SJSA1 (cell line): ENCODE measurements at places on chromosomes 6 and 20. TPM values are rescaled to one million over a fixed set of nuclear protein-coding genes. Genes with fewer than 3 reads are reported as not detected.
A peak's percentile ranks its signal among the peaks of the same experiment; 100 is the strongest.

GRCh38 chr6:170288091-170288631 lies 2.7 kb downstream of the DLL1 start:
- H3K36me3 ChIP-seq: no peaks in the 10 kb centered on the region
- DNase-seq: no peak
- H3K4me3 ChIP-seq: no peak overlapping the region
- H3K27ac ChIP-seq: no peak overlapping the region
- H3K4me1 ChIP-seq: peaks cover 25% of the 10 kb centered on the region

GRCh38 chr20:34415079-34415478 lies 52.0 kb downstream of the ITCH start:
- peaks cover 59% of the 10 kb centered on the region for H3K36me3 ChIP-seq
- peaks cover 5% of the 10 kb centered on the region; the same call in 1 of the 2 replicates for H3K4me1 ChIP-seq
- no peak for DNase-seq
- H3K4me3 ChIP-seq: no peak overlapping the region
- no peaks in the 10 kb centered on the region for H3K27me3 ChIP-seq

- no peaks in the 10 kb centered on the region for H3K36me3 ChIP-seq
- no peak overlapping the region for H3K4me3 ChIP-seq
- H3K27ac ChIP-seq: no peak overlapping the region
- DNase-seq: peak; percentile 10
- H3K27me3 ChIP-seq: no peaks in the 10 kb centered on the region
- H3K4me1 ChIP-seq: peaks cover 11% of the 10 kb centered on the region
These were observed 664.8 kb upstream of the GJE1 start for GRCh38 chr6:141467881-141468280.

DNA sequence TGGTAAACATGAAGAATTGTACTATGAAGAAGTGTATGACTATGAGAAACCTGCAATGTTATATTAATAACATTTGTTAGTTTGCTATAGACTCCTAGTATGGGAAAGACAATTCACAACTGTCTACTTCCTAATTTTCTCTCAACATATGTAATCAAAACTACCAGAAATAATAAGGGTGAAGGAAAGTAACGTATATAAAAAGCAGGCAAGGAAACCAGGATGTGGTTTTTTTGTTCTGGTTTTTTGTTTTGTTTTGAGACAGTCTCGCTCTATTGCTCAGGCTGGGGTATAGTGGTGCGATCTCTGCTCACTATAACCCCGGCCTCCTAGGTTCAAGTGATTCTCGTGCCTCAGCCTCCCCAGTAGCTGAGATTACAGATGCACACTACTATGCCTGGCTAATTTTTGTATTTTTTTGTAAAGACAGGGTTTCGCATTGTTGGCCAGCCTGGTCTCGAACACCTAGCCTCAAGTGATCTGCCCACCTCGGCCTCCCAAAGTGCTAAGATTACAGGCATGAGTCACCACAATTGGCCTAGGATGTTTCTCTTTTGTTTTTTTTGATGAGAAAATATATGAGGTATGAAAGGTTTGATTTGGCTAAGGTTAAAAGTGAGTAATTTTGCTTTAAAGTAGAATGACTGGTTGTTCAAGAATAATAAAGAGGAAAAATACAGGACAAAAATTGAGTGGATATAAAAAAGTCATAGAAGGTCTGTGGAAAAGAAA lies 83.1 kb downstream of the PTCHD4 start:
- no peak overlapping the region for H3K27ac ChIP-seq
- H3K36me3 ChIP-seq: no peaks in the 10 kb centered on the region
- no peak for DNase-seq

DNA sequence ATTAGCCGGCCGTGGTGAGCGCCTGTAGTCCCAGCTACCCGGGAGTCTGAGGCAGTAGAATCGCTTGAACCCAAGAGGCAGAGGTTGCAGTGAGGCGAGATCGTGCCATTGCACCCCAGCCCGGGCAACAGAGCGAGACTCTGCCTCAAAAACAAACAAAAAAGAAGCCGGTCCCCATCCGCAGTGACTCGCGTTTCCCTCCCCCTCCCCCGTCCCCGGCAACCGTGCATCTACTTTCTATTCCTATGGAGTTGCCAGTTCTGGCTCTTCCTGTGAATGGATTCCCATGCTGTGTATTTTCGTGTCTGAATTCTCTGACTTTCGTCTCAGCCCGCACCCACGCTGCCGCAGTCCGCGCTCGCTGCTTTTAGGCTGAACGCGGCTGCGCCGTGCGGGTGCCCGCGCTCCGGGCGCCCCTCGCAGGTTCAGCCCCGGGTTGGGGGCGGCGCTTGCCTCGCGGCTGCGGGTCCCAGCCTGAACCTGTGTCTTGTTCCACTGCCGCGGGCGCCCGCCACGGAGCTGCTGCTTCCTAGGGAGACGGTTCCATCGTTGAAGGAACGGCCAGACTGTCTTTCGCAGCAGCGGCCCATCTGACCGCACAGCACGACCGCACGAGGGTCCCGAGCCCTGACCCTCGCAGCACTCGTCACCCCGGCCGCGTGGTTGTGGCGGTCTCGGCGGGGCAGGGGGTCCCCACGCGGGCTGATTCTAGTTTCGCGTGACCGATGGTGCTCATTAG lies 1.1 kb upstream of the MRGBP start:
- H3K4me3 ChIP-seq: peak overlapping the region; percentile 81
- H3K27me3 ChIP-seq: no peaks in the 10 kb centered on the region; the same call in 1 of the 2 replicates
- peak overlapping the region; percentile 17; the same call in 1 of the 2 replicates for H3K27ac ChIP-seq
- peak; percentile 75 for DNase-seq
- H3K4me1 ChIP-seq: peaks cover 39% of the 10 kb centered on the region
- H3K36me3 ChIP-seq: peaks cover 32% of the 10 kb centered on the region

DNA sequence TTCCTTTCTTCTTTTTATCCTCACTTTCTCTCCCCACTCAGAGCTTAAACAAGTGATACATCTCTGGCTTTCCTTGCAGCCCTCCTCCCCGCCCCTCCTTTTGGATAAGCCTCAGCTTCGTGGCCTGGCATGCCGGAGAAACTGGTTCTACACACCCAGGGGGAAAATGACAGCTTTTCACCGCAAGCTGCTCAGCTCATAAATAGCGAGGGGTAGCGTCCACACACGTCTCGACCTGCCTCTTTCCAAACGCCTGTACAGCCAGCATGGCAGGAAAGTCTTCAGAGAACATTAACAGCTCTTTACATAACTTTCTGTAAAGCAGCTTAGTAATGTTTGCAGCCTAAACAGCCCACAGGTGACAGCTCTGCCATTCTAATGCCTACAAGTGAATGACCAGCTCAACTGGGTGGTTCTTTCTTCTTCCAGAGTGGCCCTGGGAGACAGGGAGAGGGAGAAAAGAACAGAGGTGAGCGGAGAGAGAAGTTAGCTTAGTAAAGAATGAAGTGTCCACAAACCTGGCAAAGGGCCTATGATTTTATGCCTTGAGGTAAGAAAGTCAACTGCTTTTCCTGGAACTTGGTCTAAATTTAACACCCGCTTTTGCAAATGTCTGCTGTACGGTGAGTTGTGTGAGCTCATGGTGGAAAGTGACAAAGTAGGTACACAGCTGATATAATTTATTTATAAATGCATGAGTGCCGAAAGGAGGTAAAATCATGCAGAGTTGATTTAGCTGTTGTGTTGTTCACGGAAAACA lies 251.5 kb downstream of the TFAP2A start:
- no peak for DNase-seq
- no peaks in the 10 kb centered on the region for H3K27me3 ChIP-seq
- H3K4me3 ChIP-seq: no peak overlapping the region
- no peaks in the 10 kb centered on the region for H3K36me3 ChIP-seq

DNA sequence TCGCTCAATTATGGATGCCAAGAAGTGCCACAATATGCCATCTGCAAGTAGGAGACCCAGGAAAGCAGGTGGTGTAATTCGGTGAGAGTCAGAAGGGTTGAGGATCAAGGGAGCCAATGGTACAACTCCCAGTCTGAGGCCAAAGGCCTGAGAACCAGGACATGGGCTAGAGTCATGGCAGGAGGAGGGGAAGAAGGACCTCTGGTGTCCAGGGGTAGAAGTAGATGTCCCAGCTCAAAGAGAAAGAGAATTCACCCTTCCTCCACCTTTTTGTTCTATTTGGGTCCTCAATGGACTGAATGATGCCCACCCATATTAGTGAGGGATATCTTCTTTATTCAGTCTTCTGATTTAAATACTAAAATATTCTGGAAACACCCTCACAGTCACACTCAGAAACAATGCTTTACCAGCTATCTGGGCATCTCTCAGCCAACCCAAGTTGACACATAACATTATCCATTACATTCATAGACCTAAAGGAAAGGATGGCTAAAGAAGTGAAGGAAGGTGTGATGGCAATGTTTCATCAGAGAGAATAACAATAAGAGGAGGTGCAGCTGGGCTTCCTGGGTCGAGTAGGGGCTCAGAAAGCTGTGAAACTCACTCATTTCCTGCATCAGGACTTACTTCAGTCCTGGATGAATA lies 21.2 kb upstream of the HLA-DQA1 start:
- no peak overlapping the region for H3K27ac ChIP-seq
- DNase-seq: no peak
- no peak overlapping the region for H3K4me3 ChIP-seq
- no peaks in the 10 kb centered on the region for H3K36me3 ChIP-seq
- no peaks in the 10 kb centered on the region for H3K4me1 ChIP-seq
- H3K27me3 ChIP-seq: no peaks in the 10 kb centered on the region

Gene PLAGL2
- total RNA-seq: 2.6 and 3.3 TPM in 2 replicates

Gene SIRPB1
- total RNA-seq: not detected in 2 replicates

DNA sequence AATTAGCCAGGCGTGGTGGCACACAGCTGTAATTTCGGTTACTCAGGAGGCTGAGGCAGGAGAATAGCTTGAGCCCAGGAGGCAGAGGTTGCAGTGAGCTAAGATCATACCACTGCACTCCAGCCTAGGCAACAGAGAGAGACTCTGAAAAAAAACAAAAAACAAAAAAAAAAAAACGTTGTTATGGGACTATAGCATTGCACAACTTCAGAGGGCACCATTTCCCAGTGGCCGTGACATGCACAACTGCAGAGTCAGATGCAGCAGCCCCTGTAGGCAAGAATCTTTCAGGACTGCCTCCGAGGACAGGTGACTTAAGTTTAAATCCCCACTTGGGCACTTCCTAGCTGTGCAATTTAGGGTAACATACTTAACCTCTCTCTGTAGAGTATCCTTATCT lies 64.0 kb downstream of the ZNF217 start:
- no peaks in the 10 kb centered on the region for H3K27me3 ChIP-seq
- DNase-seq: no peak

DNA sequence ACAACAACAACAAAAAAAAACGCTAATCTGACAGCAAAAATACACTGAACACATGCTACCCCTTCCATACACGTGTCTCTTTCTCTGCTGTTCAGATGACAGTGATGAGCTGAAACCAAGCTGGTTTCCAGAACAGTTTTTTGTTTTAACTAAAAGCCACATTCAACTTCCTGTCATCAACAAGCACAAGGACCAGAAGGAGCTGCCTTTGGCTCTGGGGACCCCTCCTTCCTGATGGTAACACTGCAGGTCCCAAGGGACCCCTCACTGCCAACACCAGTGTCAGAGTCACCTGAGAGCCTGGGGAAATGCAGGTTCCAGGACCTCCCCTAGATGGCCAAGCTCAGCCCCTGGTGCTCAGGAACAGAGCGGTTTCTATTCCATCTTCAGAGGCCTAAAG lies 6.0 kb downstream of the CST7 start:
- H3K4me1 ChIP-seq: no peaks in the 10 kb centered on the region
- DNase-seq: no peak
- H3K27ac ChIP-seq: no peak overlapping the region
- no peaks in the 10 kb centered on the region; the same call in 1 of the 2 replicates for H3K27me3 ChIP-seq
- H3K36me3 ChIP-seq: peaks cover 2% of the 10 kb centered on the region; the same call in 1 of the 2 replicates
- H3K4me3 ChIP-seq: no peak overlapping the region

Gene GPLD1
- 0.34 and 0.74 TPM in 2 replicates for total RNA-seq

DNA sequence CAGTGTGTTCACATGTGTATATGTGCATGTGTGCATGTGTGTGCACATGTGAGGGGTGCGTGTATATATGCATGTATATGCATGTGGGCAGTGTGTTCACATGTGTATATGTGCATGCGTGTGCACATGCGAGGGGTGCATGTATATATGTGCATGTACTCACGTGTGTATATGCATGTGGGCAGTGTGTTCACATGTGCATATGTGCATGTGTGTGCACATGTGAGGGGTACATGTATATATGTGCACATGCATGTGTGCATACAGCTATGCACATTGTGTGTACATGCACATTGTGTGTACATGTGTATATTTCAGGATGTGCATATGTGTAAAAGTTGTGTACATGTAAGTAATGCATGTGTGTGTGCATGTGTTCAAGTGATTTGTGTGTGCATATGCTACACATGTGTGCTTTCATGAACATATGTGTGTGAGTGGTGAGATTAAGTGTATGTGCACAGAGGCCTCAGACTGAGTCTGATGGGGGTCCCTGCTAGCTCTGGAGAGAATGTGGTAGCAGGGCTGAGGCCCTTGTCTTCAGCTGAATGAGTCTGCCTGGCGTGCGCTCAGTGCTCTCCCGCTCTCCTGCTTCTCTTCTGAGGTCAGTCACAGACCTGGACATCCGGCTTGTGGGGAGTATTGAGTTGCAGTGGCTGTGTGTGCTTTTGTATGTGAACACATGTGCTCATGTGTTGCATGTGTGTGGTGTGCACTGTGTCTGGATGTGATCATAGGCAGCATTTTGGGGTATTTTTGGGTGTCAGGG lies 19.9 kb upstream of the MYT1 start:
- no peaks in the 10 kb centered on the region for H3K4me1 ChIP-seq
- peaks cover 12% of the 10 kb centered on the region for H3K27me3 ChIP-seq
- no peak for DNase-seq

- H3K36me3 ChIP-seq: no peaks in the 10 kb centered on the region
- H3K27ac ChIP-seq: no peak overlapping the region
- no peaks in the 10 kb centered on the region for H3K27me3 ChIP-seq
- DNase-seq: no peak
- no peak overlapping the region for H3K4me3 ChIP-seq
These were observed 42.3 kb upstream of the SLC24A3 start for GRCh38 chr20:19170148-19170547.

GRCh38 chr6:72938104-72938503 lies 287.2 kb downstream of the KHDC1L start:
- H3K4me1 ChIP-seq: no peaks in the 10 kb centered on the region
- H3K27me3 ChIP-seq: no peaks in the 10 kb centered on the region
- H3K27ac ChIP-seq: no peak overlapping the region
- no peak for DNase-seq
- no peaks in the 10 kb centered on the region for H3K36me3 ChIP-seq

Gene TAAR1
- not detected in 2 replicates for total RNA-seq

DNA sequence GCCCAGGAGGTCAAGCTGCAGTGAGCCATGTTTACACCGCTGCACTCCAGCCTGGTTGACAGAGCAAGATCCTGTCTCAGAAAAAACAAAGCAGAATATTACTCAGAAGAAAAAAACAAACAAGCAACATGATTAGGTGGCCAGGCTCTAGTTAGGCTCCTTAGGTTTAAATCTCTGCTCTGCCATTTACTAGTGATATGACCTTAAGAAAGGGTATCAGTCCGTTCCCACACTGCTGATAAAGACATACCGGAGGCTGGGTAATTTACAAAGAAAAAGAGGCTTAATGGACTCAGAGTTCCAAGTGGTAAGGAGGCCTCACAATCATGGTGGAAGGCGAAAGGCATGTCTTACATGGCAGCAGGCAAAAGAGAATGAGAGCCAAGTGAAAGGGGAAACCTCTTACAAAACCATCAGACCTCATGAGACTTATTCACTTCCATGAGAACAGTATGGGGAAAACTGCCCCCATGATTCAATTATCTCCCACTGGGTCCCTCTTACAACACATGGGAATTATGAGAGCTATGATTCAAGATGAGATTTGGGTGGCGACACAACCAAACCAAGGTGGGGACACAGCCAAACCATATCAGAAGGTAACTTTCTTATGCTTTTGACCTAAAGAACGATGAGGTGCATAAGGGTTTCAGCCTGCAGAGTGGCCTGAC lies 2.4 kb upstream of the LTV1 start:
- H3K4me1 ChIP-seq: peaks cover 9% of the 10 kb centered on the region
- no peaks in the 10 kb centered on the region for H3K27me3 ChIP-seq
- no peak overlapping the region for H3K4me3 ChIP-seq
- DNase-seq: no peak
